NCI-H446 treated with DMSO at 0.1 percent for 48 hours (cell line): ENCODE measurements at places on chromosomes 7 and 10.

DNA sequence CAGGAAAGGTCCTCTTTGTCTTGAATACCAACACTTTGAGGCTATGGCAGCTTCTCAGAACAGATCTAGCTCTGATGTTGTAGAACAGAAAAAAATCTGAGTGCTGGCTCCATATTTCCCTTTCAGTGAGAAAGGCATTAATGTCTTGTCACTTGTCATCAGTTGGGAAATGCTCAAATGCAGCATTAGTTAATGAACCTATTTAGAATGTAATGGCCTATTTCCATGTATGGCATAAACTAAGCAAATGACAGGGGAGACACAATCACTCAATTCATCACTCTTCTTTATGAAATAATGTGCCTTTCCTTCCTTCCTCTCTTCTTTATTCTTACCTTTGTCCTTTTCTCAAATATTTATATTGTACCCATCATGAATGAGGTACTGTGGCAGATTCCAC is 5.0 kb upstream of the STAMBPL1 start:
- no peak for DNase-seq

DNA sequence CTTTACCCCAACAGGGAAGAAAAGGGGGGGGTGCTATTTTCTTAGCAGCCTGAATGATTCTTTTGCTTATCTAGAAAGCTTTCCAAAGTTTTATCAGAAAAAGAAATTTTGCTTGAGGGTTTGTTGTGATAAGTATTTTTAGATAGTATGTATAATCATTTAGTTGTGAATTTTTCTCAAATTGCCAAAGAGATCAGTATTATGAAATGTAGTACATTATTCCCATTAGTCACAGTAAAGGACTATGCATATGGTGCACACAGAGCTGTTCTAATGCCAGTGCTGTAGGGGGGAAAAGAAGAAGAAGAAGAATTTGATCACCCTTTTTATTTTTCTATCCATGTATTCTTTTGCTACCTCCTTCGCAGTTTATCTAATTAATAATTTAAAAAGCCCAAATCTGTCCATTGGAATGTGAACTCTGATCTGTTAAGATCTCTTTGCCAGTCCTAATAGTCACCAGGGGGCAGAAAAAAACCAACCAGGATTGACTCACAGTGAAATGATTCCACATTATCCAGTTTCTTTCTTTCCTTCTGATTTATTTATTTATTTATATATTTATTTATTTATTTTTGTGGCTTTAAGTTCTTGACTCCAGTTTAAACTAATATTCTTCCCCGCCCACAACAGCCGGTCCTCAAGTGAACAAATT is 4.7 kb downstream of the RBM20 start:
- DNase-seq, result no peak

GRCh38 chr7:116417593-116418345 is 81.8 kb upstream of the CAV2 start:
- DNase-seq, result no peak

DNA sequence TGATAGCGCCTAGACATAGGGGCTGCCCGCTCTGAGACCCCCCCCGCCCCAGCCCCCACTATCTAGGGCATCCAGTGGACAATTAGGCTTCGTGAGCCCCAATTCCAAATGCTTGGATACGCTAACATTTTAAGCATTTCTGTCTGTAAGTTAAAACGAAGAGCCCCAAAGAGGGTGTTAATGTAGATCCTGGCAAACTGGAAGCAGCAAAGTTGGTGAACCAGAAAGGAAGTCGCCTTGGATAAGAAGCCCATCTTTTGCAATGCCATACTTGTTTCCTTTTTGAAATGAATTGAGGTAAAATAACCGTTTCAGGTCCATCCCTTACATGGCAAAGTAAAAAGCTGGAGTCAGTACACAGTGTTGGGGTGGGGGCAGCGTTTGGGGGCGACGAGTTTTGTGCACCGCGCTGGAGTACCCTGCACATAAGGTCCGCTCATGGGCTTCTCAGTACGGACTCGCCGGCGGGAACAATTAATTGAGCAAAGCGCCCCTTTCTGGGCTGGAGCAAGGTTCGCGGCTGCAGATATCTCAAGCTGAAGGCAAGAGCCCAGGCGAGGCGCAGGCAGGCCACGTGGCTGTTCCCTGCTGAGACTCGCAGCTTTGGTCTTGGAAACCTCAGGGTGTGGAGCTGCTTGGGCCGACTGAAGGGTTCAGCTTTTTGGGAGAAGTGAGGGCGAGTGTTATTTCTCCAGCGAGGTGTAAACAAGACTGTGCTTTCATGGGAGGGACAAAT is 1.4 kb upstream of the TWIST1 start:
- DNase-seq, result no peak

GRCh38 chr7:17521437-17521836 is 223.0 kb downstream of the AHR start:
- DNase-seq, result no peak
